Purkinje cell (primary cell): ENCODE measurements at places on chromosomes 1 and 21. TPM values are rescaled to one million over a fixed set of nuclear protein-coding genes. Genes with fewer than 3 reads are reported as not detected.

Gene FHAD1
- polyA plus RNA-seq = 2.8 TPM in 1 of 2 replicates, not detected in the other

Gene OVAAL
- not detected in 2 replicates for polyA plus RNA-seq

Gene C1orf174
- polyA plus RNA-seq = 15.2 and 20.7 TPM in 2 replicates

Gene LMOD1
- polyA plus RNA-seq = 0.34 and 1.6 TPM in 2 replicates

Gene MROH9
- polyA plus RNA-seq = 0.09 TPM in 1 of 2 replicates, not detected in the other

Gene COL8A2
- 0.07 TPM in 1 of 2 replicates, not detected in the other for polyA plus RNA-seq

Gene TNFRSF9
- polyA plus RNA-seq = not detected in 2 replicates

Gene EPHA8
- polyA plus RNA-seq = 0.17 and 0.75 TPM in 2 replicates

Gene NLRP3
- 6.0 and 12.5 TPM in 2 replicates for polyA plus RNA-seq

Gene STUM
- polyA plus RNA-seq = 0.35 and 1.1 TPM in 2 replicates

Gene VAMP3
- polyA plus RNA-seq = 9.7 and 12.3 TPM in 2 replicates

Gene THEM5
- polyA plus RNA-seq = 0.42 TPM in 1 of 2 replicates, not detected in the other

Gene ZC3H12A
- polyA plus RNA-seq = not detected in 2 replicates

Gene FAM163A
- not detected in 2 replicates for polyA plus RNA-seq

Gene LCE1E
- not detected in 2 replicates for polyA plus RNA-seq

Gene ST6GALNAC3
- 2.8 and 11.5 TPM in 2 replicates for polyA plus RNA-seq

Gene RNU1-2
- polyA plus RNA-seq = not detected in 2 replicates

Gene CD84
- not detected in 2 replicates for polyA plus RNA-seq

Gene MIXL1
- polyA plus RNA-seq = not detected in 2 replicates

Gene KPRP
- polyA plus RNA-seq = not detected in 2 replicates

Gene WDR64
- polyA plus RNA-seq = not detected in 2 replicates

Gene C1orf87
- not detected in 2 replicates for polyA plus RNA-seq

Gene ECM1
- 2.0 and 2.4 TPM in 2 replicates for polyA plus RNA-seq

Gene CFHR3
- polyA plus RNA-seq = not detected in 2 replicates

Gene TRIM45
- 4.1 and 4.9 TPM in 2 replicates for polyA plus RNA-seq

Gene CAMTA1
- polyA plus RNA-seq = 153 and 194 TPM in 2 replicates

Gene TNFSF4
- polyA plus RNA-seq = 0.63 TPM in 1 of 2 replicates, not detected in the other

Gene DMBX1
- polyA plus RNA-seq = not detected in 2 replicates

Gene GPR161
- polyA plus RNA-seq = 1.8 and 2.0 TPM in 2 replicates

Gene GPA33
- 0.15 TPM in 1 of 2 replicates, not detected in the other for polyA plus RNA-seq

Gene ANKRD45
- 3.6 and 6.0 TPM in 2 replicates for polyA plus RNA-seq

Gene DNAJC6
- 92.3 and 101 TPM in 2 replicates for polyA plus RNA-seq
